HepG2 (cell line): ENCODE measurements at places on chromosomes 2 and 18. TPM values are rescaled to one million over a fixed set of nuclear protein-coding genes. Genes with fewer than 3 reads are reported as not detected.
A peak's percentile ranks its signal among the peaks of the same experiment; 100 is the strongest.

DNA sequence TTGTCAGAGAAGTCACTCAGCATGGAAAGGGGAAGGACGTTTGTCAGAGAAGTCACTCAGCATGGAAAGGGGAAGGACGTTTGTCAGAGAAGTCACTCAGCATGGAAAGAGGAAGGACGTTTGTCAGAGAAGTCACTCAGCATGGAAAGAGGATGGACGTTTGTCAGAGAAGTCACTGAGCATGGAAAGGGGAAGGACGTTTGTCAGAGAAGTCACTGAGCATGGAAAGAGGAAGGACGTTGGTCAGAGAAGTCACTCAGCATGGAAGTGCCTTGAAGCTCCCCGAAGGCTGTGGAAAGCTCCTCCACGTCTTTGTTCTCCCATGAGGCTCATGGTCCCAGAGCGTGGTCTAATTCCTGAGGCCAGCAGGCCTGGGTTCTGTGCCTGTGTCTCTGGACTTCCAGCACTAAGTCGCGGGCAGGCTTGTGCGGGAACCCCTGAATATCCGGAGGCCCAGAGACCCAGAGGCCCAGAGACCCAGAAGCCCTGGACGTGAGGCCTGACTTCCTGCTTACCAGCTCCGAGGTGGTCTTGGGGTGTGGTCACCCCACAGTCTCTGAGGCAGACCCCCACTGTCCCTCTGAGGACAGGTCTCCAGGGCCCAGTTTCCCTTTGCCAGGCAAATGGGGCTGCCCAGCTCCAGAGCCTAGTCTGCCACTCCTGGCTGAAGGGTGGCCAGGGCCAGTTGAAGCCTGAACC, 70.4 kb upstream of the TWIST2 start:
- DNase-seq: no peak

DNA sequence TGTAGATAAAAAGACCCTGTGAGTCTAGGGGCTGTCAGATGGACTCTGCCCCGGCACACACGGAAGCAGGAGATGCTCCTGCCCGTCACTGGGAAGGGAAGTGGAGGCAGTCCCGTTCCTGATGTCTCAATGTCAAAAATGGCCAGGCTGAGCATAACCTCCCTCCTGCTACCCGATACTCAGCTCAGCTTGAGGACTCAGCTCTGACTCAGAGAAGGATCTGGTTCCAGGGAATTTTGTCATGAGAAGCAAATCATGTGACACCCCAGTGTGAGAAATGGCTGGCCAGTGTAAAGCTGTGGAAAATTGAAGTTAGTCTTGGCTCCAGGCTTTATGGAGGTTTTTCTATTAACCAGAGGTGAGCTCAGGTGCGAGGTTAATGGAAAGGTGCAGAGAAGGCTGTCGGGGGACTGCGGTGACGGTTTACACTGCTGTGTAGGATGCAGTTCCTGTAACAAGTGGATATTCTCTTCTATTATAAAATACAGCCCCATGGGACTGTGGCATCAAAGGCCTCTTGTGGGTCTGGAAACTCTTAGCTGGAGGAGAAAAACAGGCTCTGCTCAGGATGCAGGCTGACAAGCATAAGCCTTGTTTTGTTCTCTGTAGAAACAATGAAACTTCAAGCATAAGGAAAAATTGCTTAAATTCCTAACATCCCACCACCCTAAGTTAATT, 24.7 kb upstream of the AGAP1 start:
- DNase-seq: no peak

DNA sequence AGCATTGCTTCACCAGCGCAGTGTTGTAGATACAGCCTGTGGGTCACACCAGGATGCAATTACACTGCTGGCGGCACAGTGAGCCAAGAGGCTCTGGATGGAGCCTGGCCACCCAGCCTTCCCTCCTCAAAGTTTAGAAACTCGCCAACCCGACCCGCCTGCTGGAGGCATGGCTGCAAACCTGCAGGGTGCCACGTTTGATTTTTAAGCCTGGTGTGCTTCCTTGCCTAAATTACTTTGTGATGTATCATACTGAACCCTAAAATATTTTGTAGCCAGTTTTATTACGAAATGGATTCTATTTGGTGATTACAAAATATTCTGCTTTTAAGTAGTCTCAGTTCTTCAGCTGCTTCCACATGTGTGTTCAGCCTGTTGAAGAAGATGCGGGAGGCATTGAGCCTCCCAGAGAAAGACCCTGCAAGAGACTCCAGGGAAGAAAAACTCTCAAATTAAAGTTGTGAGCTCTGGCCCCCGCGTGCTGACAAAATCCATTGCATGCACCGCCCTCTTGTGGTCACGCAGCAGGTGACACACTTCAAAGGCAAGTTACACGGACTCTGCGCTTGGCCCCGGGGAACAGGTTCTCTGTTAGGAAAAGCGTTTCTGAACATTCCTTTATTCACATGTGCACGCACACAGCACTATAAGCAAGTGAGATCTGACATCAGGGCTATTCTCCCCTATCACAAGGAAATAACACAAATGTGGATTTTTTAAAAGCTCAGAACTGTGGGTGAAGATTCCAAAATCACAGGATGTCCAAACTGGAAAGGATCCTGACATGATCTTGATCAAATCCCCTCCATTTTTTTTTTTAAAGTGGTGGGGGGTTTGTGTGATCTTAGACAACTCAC, 63.0 kb upstream of the TWIST2 start:
- DNase-seq: peak; percentile 48

GRCh38 chr18:3597409-3598357, 147.7 kb downstream of the TGIF1 start:
- no peak for DNase-seq

GRCh38 chr2:173941567-173941966, 23.6 kb downstream of the SP3 start:
- DNase-seq: no peak

DNA sequence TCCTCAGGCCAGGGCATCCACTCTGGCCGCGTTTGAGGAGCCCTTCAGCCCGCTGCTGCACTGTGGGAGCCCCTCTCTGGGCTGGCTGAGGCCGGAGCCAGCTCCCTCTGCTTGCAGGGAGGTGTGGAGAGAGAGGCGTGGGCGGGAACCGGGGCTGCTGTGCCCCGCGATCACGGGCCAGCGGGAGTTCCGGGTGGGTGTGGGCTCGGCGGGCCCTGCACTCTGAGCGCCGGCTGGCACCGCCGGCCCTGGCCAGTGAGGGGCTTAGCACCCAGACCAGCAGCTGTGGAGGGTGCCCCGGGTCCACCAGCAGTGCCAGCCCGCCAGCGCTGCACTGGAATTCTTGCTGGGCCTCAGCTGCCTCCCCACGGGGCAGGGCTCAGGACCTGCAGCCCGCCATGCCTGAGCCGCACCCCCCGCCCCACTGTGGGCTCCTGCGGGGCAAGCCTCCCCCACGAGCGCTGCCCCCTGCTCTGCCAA, 1.9 kb upstream of the ABHD3 start:
- DNase-seq: no peak

- DNase-seq: no peak
These were observed 375.5 kb downstream of the ZNF521 start for GRCh38 chr18:24976502-24976901.

DNA sequence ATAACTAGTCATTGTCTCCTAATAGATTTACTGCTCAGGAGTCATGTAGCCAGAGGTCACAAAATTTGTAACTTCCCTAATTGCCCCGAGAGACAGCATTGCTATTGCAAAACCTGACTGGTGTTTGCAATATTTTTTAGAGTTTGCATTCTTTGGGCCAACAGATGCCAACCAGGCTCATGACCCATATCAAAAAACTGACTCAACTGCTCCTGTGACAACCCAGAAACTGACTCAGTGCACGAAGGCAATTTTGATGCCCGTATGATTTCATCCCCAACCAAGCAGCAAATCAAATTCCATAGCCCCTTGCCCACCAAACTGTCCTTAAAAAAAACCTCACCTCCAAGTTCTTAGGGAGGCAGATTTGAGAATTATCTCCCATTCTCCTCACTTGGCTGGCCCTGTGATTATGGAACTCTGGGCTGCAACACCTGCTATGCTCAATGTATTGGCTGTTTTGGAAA, 951.3 kb downstream of the TSN start:
- no peak for DNase-seq

GRCh38 chr18:10100196-10100595, 186.4 kb downstream of the VAPA start:
- DNase-seq: no peak

- DNase-seq: no peak
These were observed 33.4 kb downstream of the GAREM1 start for GRCh38 chr18:32437100-32437834.

GRCh38 chr18:39485696-39486095, 1920.1 kb upstream of the CELF4 start:
- no peak for DNase-seq

- peak; percentile 95 for DNase-seq
These were observed 5.5 kb upstream of the RMDN2 start for GRCh38 chr2:37919631-37920032.

DNA sequence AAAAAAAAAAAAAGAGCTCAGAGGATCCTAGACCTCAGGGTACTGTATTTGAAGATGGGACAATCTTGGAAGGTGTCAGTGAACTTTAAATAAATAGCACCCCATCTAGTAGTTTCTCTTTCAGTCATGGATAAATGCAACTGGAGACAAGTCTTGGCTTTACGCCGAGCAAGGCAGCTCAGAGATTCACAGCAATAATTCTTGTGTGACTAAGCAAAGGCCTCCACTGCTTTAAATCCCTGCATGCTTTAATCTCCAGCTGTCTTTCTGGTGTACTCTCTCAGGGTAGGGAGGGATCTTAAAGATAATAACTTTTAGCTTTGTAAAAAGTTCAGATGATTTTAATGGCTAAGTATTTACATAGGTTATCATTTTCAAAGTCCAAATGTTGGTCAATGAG, 36.3 kb downstream of the NRXN1 start:
- no peak for DNase-seq

DNA sequence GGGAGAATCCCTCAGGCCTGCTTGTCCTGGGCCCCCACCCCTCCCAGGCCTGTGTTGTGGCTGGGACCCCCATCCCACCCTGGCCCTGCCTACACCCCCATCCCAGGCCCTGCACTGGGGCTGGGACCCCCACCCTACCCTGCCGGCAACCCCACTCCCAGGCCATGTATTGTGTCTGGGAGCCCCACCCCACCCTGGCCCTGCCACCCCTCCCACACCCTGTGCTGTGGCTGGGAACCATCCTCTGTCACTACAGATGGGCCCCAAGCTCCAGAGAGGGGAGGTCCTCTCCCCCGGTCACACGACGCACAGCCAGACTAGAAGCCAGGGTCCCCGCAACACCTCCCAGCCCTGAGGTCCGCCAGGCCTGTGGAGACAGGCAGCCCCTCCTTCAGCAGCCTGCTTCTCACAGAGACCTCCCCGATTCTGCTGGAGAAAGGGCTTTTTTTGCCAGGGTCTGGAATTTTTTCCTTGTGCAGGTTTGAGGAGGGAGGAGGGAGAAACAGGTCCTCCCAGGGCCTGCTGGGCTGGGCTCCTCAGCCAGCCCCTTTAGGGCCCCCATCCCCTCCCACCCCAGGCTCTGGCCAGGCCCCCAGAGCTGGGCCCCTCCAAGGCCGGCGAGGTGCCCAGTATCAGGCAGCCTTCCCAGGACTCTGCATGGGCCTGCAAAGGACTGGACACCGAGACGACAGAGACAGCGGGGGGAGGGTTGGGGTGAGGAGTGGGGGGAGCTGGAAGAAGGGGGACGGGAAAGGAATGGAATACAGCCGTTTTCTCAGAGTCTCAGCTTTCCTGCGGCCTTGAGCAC, 28.0 kb downstream of the KIF1A start:
- no peak for DNase-seq

DNA sequence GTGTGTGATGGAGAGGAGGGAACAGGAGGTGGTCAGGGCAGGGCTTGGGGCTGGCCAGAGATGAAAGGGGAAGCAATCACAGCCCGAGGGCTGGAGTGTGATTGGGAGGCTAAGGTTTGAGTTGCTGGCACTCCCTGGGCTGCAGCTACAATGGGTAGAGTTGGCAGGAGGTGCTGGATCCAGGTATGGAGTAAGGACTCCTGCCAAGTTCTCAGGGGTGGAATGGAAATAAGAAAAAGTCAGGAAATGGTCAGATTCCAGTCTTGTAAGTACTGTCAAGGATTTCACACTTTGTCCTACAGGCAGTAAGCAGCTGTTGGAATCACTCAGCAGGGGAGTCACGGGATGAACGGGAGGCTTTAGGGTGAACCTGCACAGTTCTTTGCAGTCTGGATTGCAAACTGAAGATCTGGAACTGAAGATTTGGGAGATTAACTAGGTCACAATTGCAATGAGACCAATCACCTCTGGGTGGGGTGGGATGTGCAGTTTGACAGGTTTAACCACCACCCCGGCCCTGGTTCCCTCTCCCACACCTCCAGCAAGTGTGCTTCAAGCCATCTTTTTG, 10.9 kb upstream of the INPP5D start:
- no peak for DNase-seq

DNA sequence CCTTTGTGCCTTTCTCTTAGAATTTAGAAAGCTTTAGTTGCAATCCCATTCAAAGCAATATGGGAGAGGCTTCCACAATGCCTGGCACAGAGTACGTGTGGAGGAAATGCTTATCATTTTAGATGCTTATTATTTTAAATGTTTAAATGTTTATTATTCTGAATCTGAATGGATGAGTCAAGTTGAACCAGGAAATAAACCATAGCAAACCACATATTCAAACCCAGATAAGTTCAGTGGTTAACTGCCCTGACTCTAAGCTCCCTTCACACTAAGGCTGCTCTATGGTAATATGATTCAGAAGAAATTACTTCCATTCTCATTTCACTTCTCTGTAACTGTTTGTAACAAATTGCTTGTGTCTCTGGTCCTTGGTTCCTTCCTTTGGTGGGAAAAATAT, 5.2 kb upstream of the PPP4R1 start:
- no peak for DNase-seq

DNA sequence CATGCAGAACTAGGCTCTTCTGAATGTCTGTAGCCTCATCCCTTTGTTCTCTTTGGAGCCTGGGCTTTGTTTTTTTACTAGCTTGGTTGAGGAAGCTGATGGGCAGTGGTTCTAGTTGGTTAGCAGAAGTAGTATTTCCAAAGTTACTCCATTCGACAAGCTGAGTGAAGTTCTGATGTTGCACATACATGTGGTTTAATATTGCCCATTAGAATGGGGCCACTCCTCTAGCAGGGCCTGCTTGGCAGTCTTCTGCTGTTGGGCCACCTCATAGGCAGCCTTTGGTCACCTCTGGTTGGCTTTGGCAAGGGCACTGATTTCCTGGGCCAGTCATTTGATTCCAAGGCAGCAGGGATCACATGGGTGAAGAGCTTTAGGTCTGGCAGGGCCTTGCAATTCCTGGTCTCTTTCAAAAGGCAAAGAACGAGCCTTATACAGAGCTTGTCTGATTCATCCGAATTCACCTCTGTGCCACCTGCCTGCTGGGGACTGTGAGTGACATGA, 2.5 kb downstream of the RPIA start:
- DNase-seq: no peak

GRCh38 chr2:23835423-23835822, 91.5 kb downstream of the ATAD2B start:
- no peak for DNase-seq

- no peak for DNase-seq
These were observed 7.0 kb upstream of the FAM98A start for GRCh38 chr2:33606100-33606499.

- DNase-seq: no peak
These were observed 82.8 kb upstream of the PIK3C3 start for GRCh38 chr18:41872206-41872605.

- DNase-seq: no peak
These were observed 4.7 kb downstream of the EXOC6B start for GRCh38 chr2:72821118-72821517.

- no peak for DNase-seq
These were observed 738.4 kb downstream of the RNF144A start for GRCh38 chr2:7655629-7656028.

GRCh38 chr18:9925369-9925768, 11.6 kb downstream of the VAPA start:
- DNase-seq: no peak

Gene ANKRD30B
- total RNA-seq: not detected in 2 replicates

Gene ALPP
- total RNA-seq: not detected in 2 replicates

Gene CDH20
- total RNA-seq: not detected in 2 replicates

Gene COX5B
- total RNA-seq: 453 and 457 TPM in 2 replicates

Gene CNNM4
- 3.0 and 5.9 TPM in 2 replicates for total RNA-seq

Gene RNU2-63P
- total RNA-seq: 6.8 TPM in 1 of 2 replicates, not detected in the other

Gene TSGA10
- total RNA-seq: 13.1 and 15.0 TPM in 2 replicates
